ENCODE measurements at places on chromosomes 5 and 9.

DNA sequence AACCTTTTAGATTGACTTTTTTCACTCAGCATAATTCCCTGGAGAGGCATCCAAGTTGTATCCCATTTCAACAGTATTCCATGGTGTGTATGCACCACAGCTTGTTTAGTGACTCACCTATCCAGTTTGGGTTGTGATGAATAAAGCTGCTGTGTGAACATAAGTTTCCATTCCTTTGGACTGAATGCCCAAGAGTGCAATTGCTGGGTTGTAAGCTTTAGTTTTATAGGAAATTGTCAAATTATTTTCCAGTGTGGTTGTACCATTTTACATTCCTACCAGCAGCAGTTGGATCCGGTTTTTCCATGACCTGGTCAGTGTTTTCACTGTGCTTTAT, 60.9 kb upstream of the TMED7 start:
- no peak for DNase-seq

DNA sequence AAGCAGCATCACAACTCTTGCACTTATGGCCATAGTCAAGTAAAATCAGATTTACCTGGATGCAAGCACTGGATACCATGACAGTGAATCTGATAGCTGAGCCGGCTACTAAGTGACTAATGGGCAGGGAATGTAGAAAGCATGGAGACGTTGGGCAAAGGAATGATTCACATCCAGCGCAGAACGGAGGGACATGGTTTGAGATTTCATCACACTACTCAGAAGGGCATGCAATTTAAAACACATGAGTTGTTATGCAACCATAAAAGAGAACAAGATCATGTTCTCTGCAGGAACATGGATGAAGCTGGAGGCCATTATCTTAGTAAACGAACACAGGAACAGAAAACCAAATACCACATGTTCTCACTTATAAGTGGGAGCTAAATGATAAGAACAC, 169.1 kb upstream of the PIK3R1 start:
- no peak for DNase-seq

DNA sequence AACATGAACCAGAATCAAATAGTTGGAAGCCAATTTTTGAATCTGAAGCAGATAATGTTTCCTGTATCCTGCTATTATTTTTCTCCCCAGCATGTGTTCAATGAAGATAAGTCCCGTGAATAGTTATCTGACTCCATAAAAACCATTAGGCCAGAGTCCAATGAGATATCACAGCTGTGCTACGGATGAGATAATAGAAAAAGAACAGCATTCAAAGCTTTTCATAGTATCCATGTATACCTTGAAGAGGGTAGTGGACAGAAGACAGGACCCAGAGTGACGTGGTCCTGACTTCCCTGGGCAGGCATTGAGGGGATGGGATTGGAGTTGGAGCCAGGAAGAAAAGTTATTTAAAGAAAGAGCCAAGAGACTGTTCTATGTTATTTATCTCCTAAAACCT, 50.7 kb upstream of the C6 start:
- DNase-seq: no peak

GRCh38 chr5:157245886-157246285, 20.0 kb upstream of the CYFIP2 start:
- no peak for DNase-seq

GRCh38 chr5:108911055-108911454, 163.4 kb downstream of the FER start:
- DNase-seq: no peak

- DNase-seq: no peak
These were observed 971 bp downstream of the PHYKPL start for GRCh38 chr5:178231539-178232123.

DNA sequence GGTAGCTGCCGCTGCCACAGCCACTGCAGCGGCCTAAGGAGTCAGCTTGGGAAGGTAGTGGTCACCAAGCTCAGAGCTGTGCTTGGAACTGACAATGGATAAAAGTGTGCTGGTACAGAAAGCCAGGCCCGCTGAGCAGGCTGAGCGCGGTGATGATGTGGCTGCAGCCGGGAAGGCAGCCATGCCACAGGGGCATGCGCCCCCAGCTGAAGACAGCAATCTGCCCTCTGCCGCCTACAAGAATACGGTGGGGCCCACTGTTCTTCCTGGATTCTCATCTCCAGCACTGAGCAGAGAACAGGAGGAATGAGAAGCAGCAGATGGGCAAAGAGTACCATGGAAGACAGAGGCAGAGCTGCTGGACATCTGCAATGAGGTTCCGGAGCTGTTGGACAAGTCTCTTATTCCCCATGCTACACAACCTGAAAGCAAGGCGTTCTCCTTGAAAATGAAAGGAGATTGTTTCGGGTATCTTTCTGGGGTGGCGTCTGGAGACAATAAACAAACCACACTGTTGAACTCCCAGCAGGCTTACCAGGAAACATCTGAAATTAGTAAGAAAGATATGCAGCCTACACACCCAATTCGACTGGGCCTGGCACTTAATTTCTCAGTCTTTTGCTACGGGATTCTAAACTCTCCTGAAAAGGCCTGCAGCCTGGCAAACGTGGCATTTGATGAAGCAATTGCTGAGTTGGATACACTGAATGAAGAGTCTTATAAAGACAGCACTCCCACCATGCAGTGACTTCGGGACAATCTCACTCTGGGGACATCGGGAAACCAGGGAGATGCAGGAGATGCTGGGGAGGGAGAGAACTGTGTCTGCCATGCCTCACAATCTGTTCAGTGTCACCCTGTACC, 22.8 kb upstream of the ANKRD18A start:
- no peak for DNase-seq

GRCh38 chr9:136662326-136662655, 425 bp upstream of the EGFL7 start:
- DNase-seq: no peak

DNA sequence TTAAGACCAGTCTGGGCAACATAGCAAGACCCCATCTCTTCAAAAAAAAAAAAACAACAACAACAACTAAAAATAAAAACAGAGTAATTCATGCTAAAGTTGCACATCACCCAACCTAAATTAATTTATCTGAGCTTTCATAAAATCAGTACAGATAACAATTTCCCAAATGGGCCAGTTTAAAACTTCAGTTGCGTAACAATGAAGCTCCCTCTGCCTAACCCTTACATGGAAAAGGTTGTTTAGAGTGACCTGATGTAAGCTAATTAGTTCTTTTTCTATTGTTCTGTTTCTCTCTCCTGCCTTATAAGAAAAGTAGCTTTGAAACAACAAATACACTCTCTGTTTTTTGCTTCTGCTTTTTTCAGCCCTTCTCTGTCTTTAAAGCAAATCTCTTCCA, 46.2 kb upstream of the SLC28A3 start:
- no peak for DNase-seq

GRCh38 chr9:130858739-130859705, 24.0 kb downstream of the ABL1 start:
- DNase-seq: no peak

- DNase-seq: no peak
These were observed 6.0 kb downstream of the KIF12 start for GRCh38 chr9:114093031-114093471.

- DNase-seq: no peak
These were observed 483.4 kb upstream of the NUDT12 start for GRCh38 chr5:104045987-104046386.

GRCh38 chr9:76310991-76311390, 83.2 kb downstream of the RFK start:
- no peak for DNase-seq

GRCh38 chr9:114588210-114588609, 641 bp downstream of the ATP6V1G1 start:
- DNase-seq: no peak

- no peak for DNase-seq
These were observed 108.5 kb downstream of the MVB12B start for GRCh38 chr9:126435105-126435504.

GRCh38 chr5:11387382-11387781, 516.9 kb downstream of the CTNND2 start:
- DNase-seq: no peak

- DNase-seq: no peak
These were observed 190.7 kb upstream of the SLC27A6 start for GRCh38 chr5:128774605-128775004.

- DNase-seq: no peak
These were observed 141.7 kb downstream of the NTRK2 start for GRCh38 chr9:84811072-84811750.

DNA sequence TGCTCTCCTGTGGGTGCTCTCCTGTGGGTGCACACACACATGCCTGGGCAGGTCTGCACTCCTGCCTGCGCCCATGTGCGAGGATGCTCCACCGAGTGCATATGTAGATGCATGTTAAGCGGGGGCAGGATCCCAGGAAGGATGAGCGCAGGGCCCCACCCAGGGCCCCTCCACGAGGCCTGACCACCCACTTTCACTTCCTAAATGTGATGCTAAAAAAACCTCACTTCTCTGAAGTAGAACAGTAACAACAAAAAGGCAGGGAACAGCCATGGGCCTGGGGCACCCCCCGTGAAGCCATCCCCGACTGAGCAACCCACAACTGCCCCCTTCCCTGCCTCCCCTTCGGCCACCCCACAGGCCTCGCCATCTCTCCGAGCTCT, 48.2 kb upstream of the SARDH start:
- DNase-seq: no peak

DNA sequence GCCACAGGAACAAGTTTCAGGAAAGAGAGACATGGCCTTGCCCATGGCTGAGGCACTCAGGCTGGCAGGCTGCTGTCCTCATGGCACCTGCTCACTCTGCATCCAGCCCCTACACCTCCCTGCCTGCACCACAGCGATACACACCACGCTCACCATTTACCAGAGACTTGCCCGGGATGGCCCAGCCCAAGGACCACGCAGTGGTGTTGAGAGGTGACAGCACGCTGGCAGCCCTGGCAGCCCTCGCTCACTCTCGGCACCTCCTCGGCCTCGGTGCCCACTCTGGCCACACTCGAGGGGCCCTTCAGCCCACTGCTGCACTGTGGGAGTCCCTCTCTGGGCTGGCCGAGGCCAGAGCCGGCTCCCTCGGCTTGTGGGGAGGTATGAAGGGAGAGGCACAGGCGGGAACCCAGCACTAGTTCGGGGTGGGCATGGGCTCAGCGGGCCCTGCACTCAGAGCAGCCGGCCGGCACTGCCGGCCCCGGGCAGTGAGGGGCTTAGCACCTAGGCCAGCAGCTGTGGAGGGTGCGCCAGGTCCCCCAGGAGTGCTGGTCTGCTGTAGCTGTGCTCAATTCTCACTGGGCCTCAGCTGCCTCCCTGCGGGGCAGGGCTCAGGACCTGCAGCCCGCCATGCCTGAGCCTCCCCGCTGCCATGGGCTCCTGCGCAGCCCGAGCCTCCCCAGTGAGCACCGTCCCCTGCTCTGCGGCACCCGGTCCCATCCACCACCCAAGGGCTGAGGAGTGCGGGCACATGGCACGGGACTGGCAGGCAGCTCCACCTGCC, 20.3 kb downstream of the ZDHHC11B start:
- DNase-seq: no peak

- no peak for DNase-seq
These were observed 13.8 kb upstream of the ANXA1 start for GRCh38 chr9:73137914-73138313.

DNA sequence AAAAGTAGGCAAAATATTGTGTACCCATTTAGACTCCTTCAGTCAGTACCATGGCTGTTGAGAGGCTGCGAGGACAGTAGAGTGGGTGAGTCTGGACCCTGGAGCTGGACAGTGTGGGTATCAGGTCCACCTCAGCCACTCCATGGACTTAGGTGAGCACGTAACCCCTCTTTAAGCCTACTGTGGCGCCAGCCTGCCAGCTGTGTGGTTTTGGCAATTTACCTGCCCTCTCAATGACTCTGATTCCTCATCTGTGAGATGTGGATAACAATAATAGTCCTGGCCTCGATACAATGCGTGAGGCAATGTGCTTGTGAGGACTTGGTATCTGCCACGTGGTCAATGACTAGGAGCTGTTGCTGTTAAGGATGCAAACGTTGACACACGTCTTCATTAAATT, 17.9 kb downstream of the SLC1A3 start:
- no peak for DNase-seq

GRCh38 chr9:31799953-31800609, 584.4 kb upstream of the ACO1 start:
- DNase-seq: no peak

DNA sequence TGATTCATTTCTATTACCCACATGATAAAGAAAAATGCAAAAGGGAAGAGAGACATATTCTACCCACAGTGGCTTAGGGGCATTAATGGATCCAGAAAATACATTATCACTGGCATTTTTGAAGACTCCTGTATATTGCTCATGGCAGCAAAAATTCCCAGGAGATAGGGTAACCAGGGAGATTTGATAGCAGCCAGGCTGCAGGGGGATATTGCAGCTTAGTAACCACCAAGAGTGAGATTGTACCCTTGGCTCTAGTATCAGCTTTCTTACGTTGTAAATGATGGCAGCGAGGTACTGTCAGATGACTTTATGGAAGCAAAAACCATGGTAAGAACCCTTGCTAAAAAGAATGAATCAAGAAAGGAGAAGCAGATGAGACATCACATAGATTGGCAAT, 19.8 kb upstream of the ALDH1A1 start:
- DNase-seq: no peak

GRCh38 chr9:109512170-109512756, 14.2 kb upstream of the PTPN3 start:
- DNase-seq: no peak

- no peak for DNase-seq
These were observed 96.0 kb upstream of the ITGA2 start for GRCh38 chr5:52893105-52893504.

DNA sequence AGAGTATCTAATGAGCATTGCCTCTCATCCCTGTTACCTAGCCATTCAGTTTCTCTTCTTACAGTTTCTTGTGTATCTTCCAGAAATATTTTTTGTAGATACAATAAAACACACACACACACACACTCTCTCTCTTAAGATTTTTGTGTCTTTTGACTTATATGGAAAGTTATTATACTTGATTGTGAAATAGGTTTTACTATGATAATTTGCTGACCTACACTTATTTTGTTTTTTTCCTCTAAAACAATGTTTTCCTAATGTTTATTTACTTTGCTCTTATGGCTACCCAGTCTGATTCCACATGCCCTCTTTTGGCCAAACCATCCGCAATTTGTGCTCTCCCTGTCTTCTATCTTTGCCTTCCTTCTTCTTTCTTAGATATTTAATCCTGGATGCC, 25.3 kb downstream of the LRRTM2 start:
- no peak for DNase-seq

DNA sequence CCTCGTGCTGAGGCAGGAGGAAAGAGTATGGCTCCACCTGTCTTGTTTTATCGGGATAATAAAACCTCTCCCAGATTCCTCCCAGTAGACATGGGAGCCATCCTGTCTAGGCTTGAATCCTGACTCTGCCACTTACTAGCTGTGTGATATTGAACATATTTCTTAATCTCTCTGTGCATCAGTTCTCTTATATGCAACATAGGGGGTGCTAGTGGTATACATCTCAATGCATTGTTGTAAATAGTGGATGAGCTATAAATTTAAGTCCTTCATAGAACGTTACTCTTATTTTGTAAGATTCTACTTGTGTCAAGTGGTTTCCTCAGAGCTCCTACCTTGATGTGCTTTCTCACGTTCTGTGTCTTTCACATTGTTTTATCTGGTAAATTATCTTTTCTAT, 417.7 kb upstream of the POU5F2 start:
- DNase-seq: no peak

GRCh38 chr5:178460174-178460573, 130.0 kb downstream of the COL23A1 start:
- DNase-seq: no peak

- DNase-seq: no peak
These were observed 624 bp downstream of the FBXW11 start for GRCh38 chr5:172005708-172006320.

GRCh38 chr5:138870611-138871010, 4.5 kb downstream of the LRRTM2 start:
- DNase-seq: no peak
